HT1080 (cell line): ENCODE measurements at places on chromosomes 5 and 9. TPM values are rescaled to one million over a fixed set of nuclear protein-coding genes. Genes with fewer than 3 reads are reported as not detected.

- no peak for DNase-seq
These were observed 9.0 kb downstream of the COL5A1 start for GRCh38 chr9:134650431-134651190.

The MAMDC2 gene
- total RNA-seq = 0.17 and 0.37 TPM in 2 replicates

- DNase-seq = no peak
These were observed 159.7 kb upstream of the SEMA6A start for GRCh38 chr5:116733991-116734975.

The FAM53C gene
- total RNA-seq = 52.9 and 58.0 TPM in 2 replicates

The PDE6A gene
- not detected in 2 replicates for total RNA-seq

The MED22 gene
- 26.4 and 33.4 TPM in 2 replicates for total RNA-seq

The CCL28 gene
- total RNA-seq = 0.11 TPM in 1 of 2 replicates, not detected in the other

- no peak for DNase-seq
These were observed 58.1 kb downstream of the ROPN1L start for GRCh38 chr5:10499776-10500175.

DNA sequence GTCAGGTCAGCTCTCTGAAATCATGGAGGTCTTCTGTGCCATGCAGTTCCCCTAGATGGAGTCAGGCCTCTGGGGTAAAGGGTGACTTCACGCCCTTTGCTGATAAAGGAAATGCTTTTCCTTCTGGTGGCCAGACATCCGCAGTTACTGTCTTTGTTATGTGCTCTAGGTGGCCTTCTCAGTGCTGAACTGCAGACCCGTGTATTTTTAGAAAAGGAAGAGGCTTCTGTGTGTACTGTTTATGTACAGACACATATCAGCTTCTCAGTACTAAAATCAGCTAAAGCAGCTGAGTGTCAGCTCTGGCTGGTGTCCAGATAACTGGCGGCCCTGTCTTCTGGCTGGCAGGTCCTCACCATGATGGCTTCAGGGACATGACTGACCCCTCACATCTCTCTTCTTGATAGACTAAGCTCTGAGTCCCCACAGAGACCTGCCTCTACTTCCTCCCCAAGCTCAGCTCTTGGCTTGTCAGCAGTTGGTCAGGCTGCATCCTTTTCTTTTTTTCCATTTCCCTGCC is 75.3 kb downstream of the ARHGAP26 start:
- DNase-seq = no peak

GRCh38 chr5:144122081-144122480 is 48.4 kb downstream of the YIPF5 start:
- no peak for DNase-seq

The PCDHA11 gene
- total RNA-seq = not detected in 2 replicates

The SPATA31A3 gene
- total RNA-seq = not detected in 2 replicates

The TDRD7 gene
- 7.2 TPM in 2 replicates for total RNA-seq

GRCh38 chr9:6944093-6944551 is 186.3 kb downstream of the KDM4C start:
- peak; percentile 64 for DNase-seq

The ZNF883 gene
- 4.7 and 5.7 TPM in 2 replicates for total RNA-seq

DNA sequence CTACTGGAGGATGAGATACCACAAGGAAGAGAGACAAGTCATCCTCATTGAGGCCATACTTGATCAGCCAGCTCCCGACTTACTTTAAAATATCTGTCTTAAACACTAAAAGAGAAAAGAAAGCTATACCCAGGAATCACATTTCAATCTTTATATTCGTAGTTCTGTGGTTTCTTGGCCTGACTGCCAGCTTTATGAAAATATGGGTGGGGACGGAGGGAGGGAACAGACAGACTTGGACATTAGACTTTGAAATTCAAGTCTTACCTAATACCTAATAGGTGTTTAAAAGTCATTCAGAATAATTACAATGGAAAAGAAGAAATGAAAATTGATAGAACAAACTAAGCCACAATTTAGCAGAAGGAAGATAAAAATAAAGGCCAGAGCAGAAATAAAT is 604.8 kb upstream of the RORB start:
- DNase-seq = no peak

The PCDHB8 gene
- total RNA-seq = not detected in 2 replicates

DNA sequence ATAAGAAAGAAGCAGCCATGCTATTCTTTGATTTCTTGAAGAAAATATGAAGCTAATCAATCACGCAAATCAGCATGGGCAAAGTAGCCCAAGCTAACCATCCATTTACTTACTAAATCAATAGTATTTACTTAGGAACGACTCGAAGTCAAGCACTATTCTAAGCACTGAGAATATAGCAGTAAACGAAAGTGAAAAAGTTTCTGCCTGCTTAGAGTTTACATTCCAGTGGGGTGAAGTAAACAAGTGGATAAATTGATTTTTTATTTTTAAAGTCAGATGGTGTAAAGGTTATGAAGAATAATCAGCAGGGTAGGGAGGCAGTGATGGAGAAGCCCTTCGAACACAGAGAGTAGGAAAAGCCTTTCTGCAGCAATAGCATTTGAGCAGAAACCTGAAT is 5.5 kb downstream of the TSTD2 start:
- no peak for DNase-seq

GRCh38 chr9:81472701-81473100 is 216.6 kb downstream of the TLE1 start:
- DNase-seq = no peak

The CDH9 gene
- not detected in 2 replicates for total RNA-seq

The SPAAR gene
- 0.05 and 0.23 TPM in 2 replicates for total RNA-seq

The AQP7 gene
- total RNA-seq = not detected in 2 replicates

The PCDHA1 gene
- 0.03 and 0.23 TPM in 2 replicates for total RNA-seq

GRCh38 chr9:69180670-69181069 is 6.6 kb downstream of the TJP2 start:
- DNase-seq = peak; percentile 99

The CARTPT gene
- not detected in 2 replicates for total RNA-seq

DNA sequence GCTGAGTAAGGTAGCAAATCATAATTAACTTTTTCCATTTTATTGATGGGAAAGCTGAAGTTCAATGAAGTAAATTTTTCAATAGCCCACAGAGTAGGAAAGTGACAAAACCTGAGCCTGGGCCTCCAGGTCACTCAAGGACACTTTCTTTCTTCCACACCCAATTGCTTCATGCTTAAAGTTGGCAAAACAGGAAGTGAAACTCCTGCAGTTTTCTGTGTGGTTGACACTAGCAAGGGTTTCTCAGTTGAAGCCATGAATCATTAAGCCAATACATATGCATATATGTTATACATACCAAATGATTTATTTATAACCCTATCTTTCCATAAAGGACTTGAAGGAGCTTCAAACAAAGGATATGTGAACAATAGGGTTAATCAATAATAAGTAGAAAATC is 13.9 kb downstream of the TLR4 start:
- peak; percentile 65 for DNase-seq

GRCh38 chr5:91132550-91132949 is 250.6 kb downstream of the ARRDC3 start:
- no peak for DNase-seq

The CCDC192 gene
- not detected in 2 replicates for total RNA-seq

- no peak for DNase-seq
These were observed 594.3 kb upstream of the KLF4 start for GRCh38 chr9:108083796-108084352.

DNA sequence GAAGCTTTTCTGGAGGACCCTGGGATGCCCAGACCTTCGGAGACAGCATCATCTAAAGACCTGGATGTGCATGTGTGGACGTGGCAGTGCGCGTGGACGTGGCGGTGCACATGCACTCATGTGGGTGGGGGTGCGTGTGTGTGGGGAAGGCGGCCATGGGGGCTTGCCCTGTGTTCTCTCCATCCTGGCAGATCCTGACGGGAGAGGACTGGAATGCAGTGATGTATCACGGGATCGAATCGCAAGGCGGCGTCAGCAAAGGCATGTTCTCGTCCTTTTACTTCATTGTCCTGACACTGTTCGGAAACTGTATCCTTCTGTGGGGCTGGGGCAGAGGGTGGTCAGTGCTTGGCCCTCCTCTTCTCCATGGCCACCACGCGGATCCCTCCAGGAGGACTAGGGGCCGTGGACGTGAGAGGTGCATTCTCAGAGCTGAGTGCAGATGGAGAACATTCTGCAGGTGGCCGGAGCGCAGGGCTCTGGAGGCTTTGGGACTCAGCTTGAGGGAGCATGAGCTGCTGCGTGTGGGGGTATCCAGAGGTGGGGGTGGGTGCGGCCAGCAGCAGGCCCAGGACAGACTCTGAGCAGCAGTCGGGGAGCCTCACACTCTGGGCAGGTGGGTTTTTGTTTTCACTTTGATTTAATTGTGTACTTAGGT is 129.1 kb downstream of the CACNA1B start:
- DNase-seq = no peak

DNA sequence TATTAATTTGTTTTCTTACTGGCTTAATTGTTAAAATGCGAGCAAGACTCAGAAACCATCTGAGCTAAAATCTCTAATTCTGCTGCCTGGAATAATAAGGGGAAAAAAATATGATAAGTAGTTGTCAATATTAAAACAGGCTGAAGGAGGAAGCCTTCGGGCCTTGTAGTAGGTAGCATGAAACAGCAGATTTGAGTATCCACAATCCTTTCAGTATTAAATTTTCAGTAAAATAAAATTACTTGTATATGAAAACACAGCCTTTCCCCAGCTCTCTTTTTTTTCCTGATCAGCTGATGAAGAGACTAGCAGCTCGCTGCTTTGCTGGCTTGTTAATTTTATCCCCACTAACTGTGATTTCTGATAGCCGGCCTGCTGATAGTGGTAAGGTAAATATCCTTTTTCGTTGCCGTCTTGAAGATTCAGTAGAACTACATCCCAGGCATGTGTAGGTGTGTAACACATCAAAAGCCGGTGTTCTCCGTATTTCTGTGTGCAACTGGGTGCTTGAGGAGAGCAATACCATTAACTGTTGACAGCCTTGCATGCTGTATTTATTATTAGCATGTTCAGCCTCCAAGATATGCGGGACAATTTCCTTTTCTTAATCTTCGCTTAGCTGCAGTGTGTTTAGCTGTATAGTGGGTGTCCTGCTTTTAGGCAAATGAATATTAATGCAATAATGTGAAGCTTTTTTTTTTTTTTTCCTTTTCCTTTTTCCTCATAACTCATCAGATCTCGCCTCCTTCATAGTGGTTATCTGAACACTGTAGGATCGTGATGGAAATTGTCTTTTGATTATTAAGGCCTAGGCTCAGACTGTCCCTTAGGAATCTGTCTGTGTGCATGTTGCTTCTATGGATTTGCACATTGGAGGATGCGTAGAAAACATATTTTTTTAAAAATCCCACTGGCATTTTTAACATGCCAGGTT is 144.6 kb downstream of the SMARCA2 start:
- DNase-seq = peak; percentile 19

The SPINK4 gene
- not detected in 2 replicates for total RNA-seq

The ATP10B gene
- not detected in 2 replicates for total RNA-seq

The STKLD1 gene
- not detected in 2 replicates for total RNA-seq

DNA sequence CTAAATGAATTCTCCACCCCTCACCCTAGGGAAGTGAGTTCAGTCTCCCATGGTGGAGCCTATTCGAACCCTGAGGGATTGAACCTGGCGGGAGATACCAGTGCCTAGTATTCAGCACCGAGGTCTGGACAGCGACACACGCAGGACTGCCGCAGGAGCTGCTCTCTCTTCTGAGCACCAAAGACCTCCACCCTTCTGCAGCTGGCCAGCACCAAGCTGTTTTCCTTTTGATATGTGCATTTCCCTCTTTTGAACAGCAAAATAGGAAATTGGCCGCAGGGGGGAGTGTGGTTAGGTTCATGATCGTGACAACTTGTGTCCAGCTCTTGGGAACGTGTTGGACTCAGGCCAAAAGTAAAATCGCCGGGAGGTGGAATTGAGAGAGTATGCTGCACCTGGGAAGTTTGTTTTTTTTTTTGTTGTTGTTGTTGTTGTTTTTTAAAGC is 1.2 kb upstream of the PCSK1 start:
- peak; percentile 71 for DNase-seq

The RXRA gene
- 15.5 and 19.1 TPM in 2 replicates for total RNA-seq

The PCDHGC4 gene
- 0.14 and 0.33 TPM in 2 replicates for total RNA-seq

- peak; percentile 60 for DNase-seq
These were observed 27.0 kb downstream of the MRPL36 start for GRCh38 chr5:1772634-1773033.
